Body of pancreas (tissue), 4 donors: ENCODE measurements at places on chromosomes 2 and 18.
A peak's percentile ranks its signal among the peaks of the same experiment; 100 is the strongest.

DNA sequence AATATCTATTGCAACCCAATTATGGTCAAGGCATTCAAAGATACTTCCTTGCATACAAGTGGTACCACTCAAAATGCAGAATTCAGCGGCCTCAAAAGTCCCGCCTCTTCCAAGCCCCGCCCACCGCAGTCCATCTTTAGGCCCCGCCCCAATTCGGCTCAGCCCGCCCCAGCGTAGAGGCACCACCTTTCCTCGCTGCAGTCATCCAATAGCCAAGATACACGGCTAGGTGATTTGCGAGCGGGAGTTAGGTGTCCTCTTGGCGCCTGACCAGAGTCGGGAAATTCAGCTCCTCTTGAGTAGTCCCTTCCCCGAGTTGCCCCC, 431 bp upstream of the SEC11C start:
- DNase-seq = peak; percentile 93

- DNase-seq = no peak
Measured at GRCh38 chr2:207515671-207516070, 14.1 kb upstream of the CREB1 start.

DNA sequence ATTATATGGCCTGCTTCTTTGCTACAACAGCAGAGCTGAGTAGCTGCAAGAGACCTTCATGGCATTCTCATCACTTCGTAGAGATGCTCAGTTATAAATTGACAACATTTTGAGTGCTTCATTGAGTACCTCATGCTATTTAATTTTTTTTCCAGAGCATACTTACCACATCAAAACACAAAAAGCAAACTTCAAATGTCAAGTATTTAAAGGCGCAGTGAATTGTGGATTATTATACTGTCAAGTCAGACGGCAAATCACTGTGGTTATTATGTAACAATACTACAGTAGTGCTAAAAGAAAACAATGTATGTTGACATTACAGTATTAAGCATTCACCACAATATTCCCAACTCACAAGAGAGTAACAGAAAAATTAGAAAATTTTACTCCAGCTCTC, 12.5 kb downstream of the ZC3H8 start:
- DNase-seq = no peak

GRCh38 chr18:2986150-2986865, 26.6 kb downstream of the LPIN2 start:
- DNase-seq = no peak

DNA sequence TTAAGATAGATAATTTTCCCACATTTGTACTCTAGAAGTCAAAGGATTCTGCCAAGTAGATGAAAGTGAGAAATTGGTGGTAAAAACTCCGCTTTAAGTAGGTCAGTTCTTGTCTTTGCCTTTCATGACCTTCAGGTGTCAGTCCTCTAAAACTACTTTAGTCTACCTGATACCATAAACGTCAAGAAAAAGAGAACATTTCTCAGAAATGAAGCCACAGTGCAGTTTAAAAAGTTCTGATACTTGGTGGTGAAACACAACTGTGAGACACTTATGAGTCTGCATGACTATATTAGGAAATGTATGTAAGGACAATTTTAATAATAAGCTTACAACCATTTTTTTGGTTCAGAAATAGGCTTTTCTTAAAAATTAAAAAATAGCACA, 583.3 kb downstream of the SATB2 start:
- no peak for DNase-seq

DNA sequence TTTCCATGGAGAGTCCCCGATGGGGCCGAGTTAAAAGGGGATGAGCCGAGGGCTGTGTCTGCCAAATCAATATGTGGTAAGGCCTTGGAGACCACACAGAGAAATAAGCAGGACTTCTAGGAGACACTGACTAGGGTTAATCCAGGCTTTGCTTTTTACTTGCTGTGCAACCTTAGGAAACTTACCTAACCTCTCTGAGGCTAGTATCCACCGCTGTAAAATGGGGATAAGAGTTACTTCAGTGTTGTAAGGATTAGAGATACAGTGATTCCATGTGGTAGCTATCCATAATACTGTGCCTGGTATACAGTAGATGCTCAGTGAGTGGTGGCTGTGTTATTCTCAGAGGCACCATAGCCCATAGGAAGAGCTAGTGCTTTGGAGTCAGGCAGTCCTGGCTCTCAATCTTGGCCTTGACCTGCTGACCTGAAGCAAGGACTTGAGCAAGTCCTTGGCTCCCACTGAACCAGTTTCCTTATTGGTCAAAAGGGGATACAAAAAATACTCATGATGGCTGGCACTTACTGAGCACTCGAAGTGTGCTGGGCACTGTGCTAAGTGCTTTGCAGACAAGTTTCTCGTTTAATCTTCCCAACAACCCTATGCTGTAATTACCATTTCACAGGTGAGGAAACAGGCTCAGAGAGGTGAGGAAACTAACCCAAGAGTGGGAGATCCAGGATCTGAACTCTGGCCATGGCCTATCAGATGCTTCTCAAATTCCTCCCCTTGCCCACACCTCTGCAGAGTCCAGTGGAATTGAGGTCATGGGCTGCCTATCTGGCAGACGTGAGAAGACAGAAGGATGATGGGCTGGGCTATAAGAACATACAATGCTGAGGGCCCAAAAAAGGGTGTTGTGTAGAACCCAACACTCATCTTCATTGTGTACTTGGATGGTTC, 12.0 kb upstream of the DES start:
- DNase-seq = no peak
